ENCODE measurements at places on chromosomes 2 and 18.

DNA sequence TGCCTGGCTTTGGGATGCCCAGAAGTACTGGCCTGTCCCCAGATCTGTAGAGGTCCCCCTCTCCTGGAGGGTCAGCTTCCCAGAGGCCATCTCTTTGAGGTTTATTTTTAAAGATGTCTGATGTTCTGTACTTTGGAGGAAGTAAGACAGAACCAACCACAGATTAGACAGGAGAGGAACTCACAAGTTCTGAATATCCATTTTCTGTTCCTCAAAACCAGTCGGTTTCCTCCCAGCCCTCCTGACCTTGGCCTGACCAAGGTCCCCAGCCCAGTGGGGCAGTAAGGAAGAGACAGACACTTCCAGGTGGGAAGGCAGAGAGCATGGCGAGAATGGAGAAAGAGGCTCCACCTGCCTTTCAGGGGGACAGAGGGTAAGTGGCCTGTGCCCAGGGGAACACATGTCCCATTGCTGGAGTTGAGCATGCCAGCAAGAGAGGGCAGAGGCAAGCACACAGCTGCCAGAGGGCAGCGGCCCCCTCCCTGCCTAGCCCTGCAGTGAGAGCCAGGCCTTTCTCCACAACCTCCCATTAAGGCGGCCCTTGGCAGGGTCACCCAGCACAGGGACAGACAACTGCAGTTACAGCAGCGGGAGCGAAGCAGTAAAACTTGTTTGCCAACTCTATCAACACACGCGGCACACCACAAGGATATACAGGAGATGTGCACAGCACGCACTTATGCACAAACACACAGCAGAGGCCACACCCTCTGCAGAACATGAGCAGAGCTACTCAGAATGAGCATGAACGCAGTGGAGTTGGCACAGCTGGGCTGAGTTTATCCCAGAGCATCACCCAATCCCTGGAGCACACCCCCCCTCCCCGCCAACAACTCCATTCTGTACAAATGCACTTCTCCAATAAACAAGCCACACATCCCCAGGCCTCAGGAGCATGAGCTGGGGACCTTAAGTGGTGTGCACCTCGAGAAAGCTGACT lies 18.5 kb upstream of the SEMA4C start:
- DNase-seq = no peak

DNA sequence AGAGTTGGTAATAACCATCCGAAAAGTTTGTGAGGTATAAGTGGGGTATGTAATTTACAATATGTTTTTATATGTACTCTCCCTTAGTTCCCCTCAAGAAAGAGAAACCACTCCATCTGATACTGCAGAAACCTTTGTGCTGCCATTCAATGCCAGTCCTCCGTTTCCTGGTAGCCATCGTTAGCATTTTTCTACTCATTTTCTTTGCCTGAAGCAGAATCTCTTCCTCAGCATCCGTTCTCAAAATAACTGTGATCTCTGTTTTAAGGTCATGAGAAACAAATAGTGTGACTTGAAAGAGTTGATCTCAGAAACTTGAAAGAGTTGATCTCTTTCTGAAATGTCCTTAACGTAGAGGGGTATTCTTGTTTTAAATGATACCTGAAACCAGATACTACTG lies 996 bp downstream of the PTCD3 start:
- no peak for DNase-seq

GRCh38 chr2:170647741-170648436 lies 67.2 kb upstream of the SP5 start:
- DNase-seq = no peak

- peak; percentile 87 for DNase-seq
Measured at GRCh38 chr2:74002505-74003421, 18.1 kb downstream of the TET3 start.

DNA sequence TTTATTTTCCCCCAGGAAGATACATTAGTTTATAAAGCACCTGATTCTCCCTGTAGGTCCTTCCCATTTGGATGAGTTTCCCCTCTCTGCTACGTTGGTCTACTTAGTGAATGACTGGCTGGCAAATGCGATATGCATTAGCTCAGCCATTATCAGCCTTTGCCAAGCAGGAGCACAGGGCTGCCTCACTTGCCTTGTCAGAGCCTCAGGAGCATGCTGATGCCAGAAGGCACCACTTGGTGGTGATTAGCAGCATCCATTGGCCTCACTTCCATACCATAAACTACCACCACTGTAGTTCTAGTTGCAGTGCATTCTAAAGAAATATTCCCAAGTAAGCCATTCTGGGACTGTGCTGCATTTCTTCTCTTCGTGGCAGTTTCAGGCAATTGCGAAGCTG lies 442.8 kb upstream of the CHST9 start:
- peak; percentile 6 for DNase-seq

DNA sequence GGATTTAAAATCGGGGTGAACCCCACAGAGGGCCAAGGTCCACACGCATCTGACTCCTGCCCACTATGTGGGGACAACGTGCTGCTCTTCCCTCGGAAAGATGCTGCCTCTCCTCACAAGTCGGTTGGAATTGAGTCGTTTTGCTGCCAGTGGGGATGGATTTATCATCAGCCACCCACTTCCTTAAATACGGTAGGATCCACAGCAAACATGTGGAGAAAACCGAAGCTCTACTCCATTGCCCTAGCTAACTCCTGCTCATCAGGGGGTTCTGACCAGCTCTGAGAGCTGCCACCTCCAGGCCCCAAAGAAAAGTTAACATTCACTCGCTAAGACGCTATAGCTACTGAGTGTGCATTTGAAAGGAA lies 80.9 kb downstream of the CHRNA1 start:
- peak; percentile 61 for DNase-seq

DNA sequence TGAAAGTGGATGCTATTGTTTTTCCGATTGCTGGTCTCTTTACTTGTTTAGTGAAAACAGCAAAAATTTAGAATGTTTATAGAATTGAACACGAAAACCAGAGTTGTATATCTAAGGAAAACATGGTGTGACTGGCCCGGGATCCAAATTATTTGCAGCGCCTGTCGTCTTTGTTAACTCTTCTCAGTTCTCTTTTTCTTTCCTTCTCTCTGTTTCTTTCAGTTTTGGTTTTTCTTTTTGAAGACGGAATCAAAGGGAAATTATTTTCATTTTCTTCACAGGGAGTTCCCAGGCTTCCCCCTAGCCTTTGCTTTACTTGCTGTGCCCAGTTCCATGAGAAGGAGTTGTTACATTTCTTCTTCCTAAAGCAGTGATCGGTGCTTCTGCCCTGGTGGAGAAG lies 76.0 kb downstream of the AGAP1 start:
- no peak for DNase-seq

DNA sequence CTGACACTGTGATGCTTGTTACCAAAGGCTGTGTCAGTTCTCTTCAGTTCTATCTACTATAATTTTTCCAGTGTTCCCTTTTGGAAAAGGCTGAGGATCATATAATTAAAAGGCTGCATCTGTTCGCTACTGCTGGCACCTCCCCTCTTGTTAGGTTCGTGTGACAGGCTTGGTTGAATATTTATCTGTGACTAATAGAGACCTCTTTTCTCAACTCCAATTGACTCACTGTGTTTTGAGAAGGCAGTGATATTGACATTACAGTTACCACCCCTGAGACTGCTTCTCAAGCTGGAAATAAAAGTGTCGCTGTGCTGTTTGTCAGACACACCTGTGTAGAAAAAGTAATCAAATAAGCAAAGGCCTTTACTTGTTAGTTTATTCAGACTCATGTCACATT lies 205.5 kb upstream of the KCNH7 start:
- DNase-seq = no peak

- DNase-seq = no peak
Measured at GRCh38 chr2:217356781-217357180, 496.9 kb upstream of the TNP1 start.

GRCh38 chr2:221402072-221402471 lies 170.0 kb downstream of the EPHA4 start:
- DNase-seq = peak; percentile 62

DNA sequence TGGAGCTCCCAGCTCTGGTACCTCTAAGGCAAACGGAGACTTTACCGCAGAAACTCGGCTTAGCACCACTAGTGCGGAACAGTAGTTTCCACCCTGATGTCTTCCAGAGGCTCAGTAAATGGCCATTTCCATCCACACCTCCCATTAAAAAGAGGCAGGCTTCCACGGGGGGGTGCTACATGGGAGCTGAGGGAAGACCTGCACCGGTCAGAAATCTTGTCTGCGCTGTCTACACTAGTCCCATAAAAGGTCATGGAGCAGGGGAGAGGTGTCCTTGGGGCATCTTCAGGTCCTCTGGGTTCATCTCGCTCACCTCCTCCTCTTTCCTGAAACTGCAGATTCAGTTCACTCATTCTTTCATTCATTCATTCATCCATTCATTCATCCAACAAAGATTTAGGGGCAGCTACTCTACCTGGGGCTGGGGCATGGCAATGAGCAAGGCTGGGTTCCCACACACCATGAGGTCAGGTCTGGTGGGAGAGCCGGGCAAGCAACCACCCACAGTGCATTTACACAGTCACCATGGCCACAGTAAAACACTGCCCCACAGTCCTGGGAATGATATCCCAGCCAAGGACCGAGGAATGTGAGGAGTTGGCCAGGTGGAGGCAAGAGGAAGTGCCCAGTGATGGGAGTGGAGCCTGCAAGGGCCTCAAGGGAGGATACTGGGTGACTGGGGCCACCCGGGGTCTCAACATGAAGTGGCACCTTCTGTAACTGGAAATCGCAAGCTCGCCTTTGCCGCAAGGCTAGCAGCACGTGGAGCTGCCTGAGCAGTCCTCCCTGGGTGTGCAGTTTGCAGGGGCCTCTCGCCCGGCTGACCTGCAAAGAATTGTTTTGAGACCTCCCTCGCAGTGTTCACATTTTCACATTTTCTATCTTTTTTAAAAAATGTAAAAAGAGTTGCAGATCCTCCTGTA lies 180.2 kb upstream of the RAB6C start:
- DNase-seq = no peak

- no peak for DNase-seq
Measured at GRCh38 chr18:45197526-45197970, 417.7 kb upstream of the SLC14A2 start.

DNA sequence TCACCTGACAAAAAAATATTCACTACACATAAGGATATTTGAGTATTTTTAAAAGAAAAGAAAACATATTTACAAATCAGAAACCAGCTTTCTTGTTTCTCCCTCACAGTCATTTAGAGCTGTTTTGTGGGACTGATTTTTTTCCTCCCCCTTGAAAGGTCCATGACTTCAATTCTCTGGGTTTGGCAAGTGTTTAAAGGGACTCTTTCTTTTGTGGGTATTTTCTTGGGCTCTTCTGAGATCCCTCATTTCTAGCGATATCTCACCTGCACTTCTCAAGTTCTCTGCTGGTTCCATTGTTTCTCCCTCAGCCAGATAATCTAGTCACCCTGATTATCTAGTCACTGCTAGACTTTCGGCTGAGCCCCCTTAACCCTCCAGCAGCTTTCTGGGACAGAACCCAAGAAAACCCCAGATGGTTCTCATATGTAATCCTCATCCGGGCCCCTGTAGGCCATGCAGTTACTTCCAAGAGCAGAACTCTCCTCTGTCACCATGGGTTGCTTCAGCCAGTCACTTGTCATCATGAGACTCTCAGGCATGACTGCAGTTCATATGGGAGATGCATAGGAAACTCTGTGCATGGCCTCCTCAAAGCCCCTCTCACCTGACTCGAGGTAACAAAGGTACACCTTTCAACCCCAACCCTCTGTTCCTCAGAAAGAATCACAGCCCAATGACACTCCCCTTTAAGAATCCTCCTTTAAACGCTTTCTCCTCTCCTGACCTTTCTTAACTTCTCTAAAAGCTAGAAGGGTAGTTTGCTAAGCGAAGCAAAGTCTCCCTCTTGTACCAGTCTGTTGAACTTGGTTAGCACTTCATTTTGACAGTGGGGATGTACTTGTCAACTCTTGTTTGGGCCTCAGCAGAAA lies 36.7 kb upstream of the ITGA4 start:
- no peak for DNase-seq

GRCh38 chr2:112053917-112054846 lies 887 bp upstream of the TMEM87B start:
- peak; percentile 96 for DNase-seq

GRCh38 chr2:129318581-129319421 lies 660.7 kb upstream of the RAB6C start:
- no peak for DNase-seq

- DNase-seq = no peak
Measured at GRCh38 chr18:76518860-76519538, 24.0 kb upstream of the ZNF516 start.

DNA sequence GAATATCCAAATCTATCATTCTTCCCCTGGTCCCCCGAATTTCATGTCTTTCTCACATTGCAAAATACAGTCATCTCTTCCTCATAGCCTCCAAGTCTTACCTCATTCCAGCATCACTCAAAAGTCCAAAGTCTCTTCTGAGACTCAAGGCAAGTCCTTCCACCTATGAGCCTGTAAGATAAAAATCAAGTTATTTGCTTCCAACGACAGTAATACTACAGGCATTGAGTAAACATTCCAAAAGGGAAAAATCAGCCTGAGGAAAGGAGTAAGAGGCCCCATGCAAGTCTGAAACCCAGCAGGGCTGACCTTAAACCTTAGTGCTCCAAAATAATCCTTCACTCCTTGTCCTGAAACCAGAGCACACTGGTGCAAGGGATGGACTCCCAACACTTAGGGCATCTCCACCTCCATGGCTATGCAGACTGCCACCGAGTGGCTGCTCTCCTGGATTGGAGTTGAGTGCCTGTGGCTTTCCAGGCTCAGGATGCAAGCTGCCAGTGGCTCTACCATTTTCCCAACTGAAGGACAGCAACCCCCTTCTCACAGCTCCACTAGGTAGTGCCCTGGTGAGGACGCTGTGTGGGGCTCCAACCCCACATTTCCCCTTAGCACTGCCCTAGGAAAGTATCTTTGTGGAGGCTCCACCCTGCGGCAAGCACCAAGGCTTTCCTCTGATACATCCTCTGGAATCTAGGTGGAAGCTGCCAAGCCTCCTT lies 16.3 kb downstream of the DTNA start:
- no peak for DNase-seq

DNA sequence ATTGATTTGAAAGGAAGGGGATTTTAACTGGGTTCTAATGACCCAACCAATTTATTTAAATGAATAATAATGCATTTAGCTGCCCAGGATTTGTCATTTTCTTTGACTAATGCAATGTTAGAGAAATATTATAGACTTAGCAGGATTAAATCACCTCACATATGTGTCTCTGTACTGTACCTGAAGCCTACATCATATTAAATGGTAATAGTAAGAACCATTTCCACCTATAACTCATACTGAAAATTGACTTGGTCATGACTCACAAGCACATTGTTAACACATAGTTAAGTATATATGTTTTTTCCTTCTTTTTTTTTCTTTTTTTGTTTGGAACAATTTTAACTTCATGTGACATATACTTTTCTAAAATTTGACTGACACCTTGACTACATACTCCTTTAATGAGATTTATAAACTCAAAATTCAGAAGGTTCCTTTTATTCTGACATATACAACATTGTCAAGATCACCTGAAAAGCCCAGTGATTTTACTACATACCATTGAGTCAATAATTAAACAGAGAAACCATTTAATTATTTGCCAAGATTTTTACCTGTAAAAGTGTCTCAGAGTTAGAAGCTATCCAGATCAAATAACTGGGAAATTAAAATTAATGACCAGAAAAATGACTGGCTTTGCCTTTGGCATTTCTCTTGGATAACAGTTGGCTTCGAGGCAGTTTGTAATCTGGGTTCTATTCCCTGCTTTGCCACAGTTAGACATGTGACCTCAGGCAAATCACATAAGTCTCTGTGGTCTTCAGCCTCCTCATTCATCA lies 58.8 kb upstream of the CDC42EP3 start:
- DNase-seq = no peak

GRCh38 chr2:134739236-134739878 lies 20.6 kb upstream of the TMEM163 start:
- no peak for DNase-seq
